ENCODE measurements at places on chromosomes 5 and 9. TPM values are rescaled to one million over a fixed set of nuclear protein-coding genes. Genes with fewer than 3 reads are reported as not detected.

Gene ANKRD18B
- total RNA-seq, result 1.1 TPM

Gene RANBP3L
- not detected for total RNA-seq

Gene DNAH5
- not detected for total RNA-seq

Gene NRARP
- total RNA-seq, result 3.4 TPM

Gene BTNL8
- total RNA-seq, result not detected

Gene ISOC1
- 24.0 TPM for total RNA-seq

Gene SHOC1
- total RNA-seq, result not detected

Gene SLC34A3
- not detected for total RNA-seq

Gene HEMGN
- total RNA-seq, result 0.70 TPM

Gene TICAM2
- total RNA-seq, result 0.15 TPM

Gene SLC6A3
- total RNA-seq, result 0.08 TPM

Gene RASGRF2
- total RNA-seq, result 15.5 TPM

Gene CMBL
- 4.1 TPM for total RNA-seq

Gene CERCAM
- total RNA-seq, result 2.2 TPM

Gene PCDHGA3
- not detected for total RNA-seq

Gene KIF4B
- 0.04 TPM for total RNA-seq

Gene SH2D3C
- 17.4 TPM for total RNA-seq

Gene FAM114A2
- total RNA-seq, result 28.8 TPM

Gene RXRA
- 6.7 TPM for total RNA-seq

Gene SLC34A1
- total RNA-seq, result not detected

Gene GMCL2
- total RNA-seq, result not detected

Gene RABGAP1
- 19.1 TPM for total RNA-seq

Gene EMB
- 100 TPM for total RNA-seq

Gene TYRP1
- not detected for total RNA-seq
